ENCODE measurements at places on chromosomes 7 and 10. TPM values are rescaled to one million over a fixed set of nuclear protein-coding genes. Genes with fewer than 3 reads are reported as not detected.

DNA sequence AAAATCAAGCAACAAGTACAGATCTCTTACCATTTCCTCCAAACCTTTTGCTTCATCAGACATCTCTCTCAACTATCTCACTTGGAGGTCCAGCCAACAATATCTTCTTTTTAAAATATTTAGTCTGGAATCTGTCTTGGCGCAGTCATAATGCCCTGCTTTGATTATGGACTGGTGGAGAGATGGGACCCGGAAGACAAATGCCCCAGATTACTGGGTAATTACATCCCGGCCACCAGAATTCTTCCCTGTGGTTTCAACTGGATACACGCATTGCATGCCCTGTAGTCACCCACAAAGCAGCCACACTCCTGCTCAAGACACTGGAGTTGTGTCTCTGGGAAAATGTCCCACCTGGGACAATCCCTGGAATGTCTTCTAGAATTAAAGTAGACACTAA lies 65.5 kb downstream of the BPGM start:
- DNase-seq: no peak

GRCh38 chr7:110704225-110704624 lies 386.7 kb upstream of the LRRN3 start:
- no peak for DNase-seq

DNA sequence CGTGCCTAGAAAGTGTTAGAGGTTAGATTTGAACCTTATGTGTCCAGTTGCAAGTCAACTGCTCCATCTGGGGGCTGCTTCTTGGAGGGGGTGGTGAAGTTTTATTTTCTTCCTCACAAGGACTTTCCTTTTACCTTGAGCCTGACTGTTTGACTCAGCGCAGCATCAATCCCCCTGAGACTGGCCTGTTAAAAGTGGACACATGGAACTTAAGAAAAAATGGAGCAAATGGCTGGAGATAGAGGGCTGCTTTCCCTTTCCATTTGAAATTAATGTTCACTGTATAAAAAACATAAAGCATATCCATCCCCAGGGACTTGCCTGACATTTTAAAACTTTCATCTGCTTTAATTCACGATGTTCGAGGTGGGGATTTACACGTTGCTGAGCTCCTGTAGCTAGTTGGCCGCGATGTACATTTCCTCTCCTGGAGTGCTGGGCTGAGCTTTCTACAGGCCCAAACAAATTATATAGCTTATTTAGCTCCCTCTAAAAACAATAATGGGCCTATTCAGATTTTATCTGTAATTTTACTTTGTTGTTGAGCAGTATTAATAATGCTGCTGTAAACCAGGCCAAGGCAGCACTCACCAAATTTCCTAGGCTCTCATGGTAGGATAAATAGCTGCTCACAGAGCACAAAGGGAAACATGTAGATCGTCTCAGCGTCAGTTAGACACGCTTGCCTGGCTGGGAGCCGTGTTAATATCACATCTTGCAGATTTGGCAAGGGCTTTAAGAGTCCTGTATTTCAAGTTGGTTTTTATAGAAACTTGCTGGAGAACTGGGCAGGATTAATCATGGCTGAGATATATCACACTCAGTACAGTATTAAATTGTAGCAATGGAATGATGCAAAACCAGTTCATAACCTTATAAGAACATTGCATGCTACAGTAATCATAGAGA lies 251.5 kb downstream of the LRMDA start:
- DNase-seq: no peak

The OGA gene
- total RNA-seq: 174 TPM

Measured in natural killer cell treated with Interleukin-12 subunit alpha and Interleukin-12 subunit beta and Interleukin-15 and Interleukin-18, amount 100 ng/mL, for 72 hours (primary cell).